GM20000 (cell line): ENCODE measurements at places on chromosomes 7 and 10.

- no peak for DNase-seq
Measured at GRCh38 chr7:91690541-91691070, 189.9 kb downstream of the MTERF1 start.

GRCh38 chr10:76115131-76115470 lies 683.7 kb downstream of the LRMDA start:
- no peak for DNase-seq

- no peak for DNase-seq
Measured at GRCh38 chr7:47218378-47219176, 363.3 kb downstream of the TNS3 start.

- no peak for DNase-seq
Measured at GRCh38 chr7:79782256-79782655, 328.8 kb upstream of the MAGI2 start.

- DNase-seq, result no peak
Measured at GRCh38 chr7:158396301-158396905, 191.2 kb downstream of the PTPRN2 start.

- DNase-seq, result no peak
Measured at GRCh38 chr10:20114179-20114578, 297.9 kb downstream of the PLXDC2 start.

- peak; percentile 36 for DNase-seq
Measured at GRCh38 chr7:50119815-50120637, 27.0 kb upstream of the ZPBP start.

DNA sequence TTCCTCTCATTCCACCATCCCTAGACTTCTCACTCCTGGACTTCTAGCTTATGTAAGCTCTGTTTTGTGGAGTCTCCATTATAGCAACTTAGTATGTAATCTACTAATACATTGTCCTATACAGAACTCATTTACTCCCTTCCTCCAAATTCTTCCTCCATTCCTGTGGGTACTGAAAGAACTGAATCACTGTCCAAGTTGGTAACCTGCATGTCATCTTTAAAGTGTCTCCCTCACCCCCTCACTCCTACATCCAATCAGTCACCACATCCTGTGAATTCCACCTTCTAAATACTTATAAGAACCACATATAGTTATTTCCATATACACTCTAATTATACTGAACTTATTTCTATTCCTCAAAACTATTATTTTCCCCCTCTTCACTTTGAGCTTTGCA lies 20.3 kb downstream of the AASS start:
- no peak for DNase-seq

DNA sequence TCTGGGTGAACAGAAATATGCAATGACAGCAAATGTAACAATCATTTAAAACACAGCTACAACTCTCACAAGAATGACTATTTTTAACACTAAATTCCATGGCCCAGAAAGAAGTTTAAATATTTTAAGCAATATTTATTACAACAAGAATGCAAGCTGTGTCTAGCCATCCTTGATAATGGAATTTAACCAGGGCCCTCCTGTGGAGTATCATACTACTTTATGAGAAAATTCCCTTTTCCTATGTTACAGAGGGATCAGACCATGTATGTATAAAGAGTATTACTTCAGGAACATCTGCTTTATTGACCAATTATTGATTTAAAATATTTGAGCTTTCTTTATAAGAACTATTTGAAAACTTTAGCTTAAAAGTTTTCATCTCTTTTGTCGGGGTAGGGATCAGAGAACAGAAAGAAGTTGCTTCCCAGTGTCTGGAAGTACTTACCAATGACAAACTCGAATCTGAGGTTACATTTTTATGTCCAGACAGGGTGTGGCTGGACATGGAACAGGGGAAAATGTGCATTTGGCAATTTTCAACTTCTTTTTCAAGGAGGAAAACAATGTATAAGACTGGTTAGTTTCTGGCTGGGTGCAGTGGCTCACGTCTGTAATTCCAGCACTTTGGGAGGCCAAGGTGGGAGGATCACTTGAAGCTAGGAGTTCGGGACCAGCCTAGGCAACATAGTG lies 48.3 kb upstream of the NRBF2 start:
- no peak for DNase-seq

DNA sequence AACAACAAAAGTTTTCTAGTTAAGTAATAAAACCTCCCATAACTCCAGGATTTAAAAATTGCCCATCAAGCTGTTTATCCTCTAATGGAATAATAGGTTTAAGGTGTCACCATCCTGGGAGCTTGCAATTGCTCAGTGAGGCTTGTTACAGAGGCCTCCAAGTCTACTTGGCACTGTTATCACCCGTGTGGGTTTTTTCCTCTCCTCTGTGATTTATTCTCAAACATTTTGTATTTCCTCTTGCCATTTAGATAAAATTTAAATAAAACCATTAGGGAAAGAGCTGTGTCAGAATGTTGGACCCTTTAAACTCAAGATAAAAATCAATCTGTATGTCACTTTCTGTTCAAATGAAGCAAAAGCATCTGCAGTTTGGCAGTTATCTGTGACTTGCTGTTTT lies 202.6 kb downstream of the GALNT17 start:
- DNase-seq, result no peak

DNA sequence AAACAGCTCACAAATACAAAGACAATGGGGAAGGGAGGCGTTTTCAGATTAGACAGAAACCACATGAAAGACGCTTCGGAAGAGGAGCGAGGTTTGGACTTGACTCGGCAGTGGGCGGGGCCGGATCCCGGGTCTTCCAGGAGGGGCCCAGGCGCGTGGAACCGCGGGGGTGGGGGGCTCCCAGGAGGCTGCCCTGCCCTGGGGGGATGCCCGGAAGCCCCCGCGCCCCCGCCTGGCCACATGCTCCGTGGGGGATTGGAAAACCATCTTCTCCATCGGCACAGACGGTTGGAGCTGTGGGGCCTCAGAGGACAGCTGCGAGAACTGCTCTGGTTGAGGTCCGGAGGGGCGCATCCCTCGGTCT lies 186.0 kb upstream of the SHH start:
- DNase-seq, result no peak

DNA sequence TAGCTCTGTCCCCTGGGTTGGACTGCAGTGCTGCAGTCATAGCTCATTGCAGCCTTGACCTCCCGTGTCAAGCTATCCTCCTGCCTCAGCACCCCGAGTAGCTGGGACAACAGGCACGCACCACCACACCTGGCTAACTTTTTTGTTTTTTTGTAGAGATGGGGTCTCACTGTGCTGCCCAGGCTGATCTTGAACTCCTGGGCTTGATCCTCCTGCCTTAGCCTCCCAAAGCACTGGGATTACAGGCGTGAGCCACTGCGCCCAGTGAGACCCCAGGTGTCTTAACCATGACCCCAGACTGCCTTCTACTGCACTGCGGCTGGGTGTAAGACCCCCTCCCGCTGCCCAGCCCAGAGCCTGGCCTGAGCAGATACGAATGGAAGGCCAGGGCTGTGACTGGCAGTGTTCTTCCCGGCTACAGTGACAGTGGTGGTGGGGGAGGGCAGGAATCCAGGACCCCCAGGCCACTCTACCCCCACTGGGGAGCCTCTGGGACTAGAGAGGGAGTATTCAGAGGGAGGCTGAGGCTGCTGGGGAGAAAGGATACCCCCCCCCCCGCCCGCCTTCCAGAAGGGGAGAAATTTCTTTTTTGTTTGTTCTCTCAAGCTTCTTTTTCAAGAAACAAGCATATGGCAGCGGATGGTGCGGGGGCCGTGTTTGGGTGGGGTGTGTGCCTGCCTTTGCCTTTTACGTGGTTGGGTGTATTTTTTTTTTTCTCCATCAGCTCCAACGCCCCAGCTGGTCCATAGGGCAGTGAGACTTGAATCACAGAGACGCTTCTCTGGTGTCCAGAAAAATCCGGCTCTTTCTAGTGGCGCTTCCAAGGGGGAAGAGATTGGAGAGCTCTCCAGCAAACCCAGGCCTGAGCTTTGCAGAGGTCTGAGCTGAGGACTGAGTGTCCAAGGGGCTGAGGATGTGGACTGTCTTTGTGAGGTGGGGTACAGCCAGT lies 36.6 kb downstream of the GTF2IRD1 start:
- DNase-seq, result no peak

- no peak for DNase-seq
Measured at GRCh38 chr10:129471447-129472175, 4.6 kb downstream of the MGMT start.

DNA sequence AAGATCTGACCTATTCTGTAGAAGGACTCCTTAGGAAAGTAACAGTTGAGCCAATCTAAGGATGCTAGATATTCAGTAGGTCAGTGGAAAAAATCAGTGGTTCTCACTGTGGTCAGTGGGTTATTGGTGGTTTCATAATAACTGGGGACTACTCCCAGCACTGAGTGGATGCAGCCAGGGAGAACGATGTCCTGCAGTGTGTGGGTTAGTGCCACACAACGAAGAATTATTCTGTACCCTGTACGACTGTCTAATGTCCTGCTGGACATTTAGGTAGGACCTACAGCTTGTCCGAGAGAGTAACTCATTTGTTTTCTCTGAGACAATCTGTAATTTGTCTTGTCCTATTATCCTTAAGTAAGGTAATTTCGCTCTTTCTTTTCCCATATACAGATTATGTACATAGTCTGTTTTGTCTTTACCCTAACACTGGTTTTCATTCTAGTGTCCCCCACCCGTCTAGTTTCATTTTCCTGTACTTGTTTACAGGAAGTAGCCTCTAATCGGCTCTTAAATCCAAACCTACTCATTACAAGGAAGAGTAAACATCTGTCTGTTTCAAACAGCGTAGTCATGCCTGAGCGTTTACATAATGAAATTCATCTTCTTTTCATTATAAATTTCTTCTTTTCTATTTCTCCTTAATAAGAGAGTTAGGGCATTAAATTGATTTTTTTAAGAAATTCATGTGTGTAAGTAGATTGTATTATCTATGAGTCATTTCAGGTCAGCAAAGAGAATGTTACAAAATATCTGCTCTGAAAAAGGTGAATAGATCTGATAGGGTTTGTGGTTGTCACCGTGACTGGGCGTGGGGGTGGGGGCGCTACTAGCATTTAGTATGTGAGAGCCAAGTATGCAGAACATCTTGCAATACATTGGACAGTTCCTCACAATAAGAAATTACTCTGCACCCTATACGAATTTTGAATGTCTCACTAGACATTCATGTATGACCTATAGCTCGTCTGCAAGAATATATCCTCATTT lies 8.3 kb upstream of the ZC3HAV1L start:
- DNase-seq, result no peak

DNA sequence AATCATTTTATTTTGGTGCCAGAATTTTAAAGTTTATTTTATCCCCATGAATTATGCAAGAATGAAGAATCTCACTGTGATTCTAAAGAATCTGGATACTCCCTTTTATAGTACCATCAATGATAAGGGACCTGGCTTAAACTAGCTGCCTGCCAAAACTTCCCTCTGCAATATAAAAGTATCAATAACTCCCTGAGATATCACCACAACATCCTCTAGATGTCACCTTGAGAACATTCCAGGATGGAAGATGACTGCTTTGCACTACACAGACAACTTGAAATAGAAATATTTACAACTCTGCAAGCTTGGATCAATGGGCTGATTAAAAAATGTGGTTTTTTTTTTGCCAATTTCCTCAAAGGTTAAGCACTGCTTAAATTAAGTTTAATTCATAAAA lies 142.1 kb downstream of the SLC25A13 start:
- no peak for DNase-seq

GRCh38 chr10:4767033-4767814 lies 58.8 kb upstream of the AKR1E2 start:
- no peak for DNase-seq

- no peak for DNase-seq
Measured at GRCh38 chr10:97336446-97336845, 1.9 kb upstream of the FRAT2 start.

DNA sequence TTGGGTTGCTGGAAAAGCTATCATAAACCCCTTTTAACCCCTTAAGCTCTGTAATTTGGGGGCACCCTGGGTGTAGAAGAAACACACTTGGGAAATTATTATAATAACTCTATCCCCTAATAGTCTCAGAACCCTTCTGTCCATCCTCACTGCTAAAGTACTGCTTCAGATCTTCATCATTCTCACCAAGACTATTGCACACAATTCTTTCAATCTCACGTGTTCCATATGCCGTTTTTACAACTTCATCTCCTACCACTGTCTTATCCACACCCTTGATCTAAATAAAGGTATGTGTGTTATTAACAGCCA lies 15.8 kb downstream of the ANKRD22 start:
- DNase-seq, result no peak

GRCh38 chr7:36459236-36459960 lies 69.7 kb downstream of the ANLN start:
- no peak for DNase-seq

- DNase-seq, result no peak
Measured at GRCh38 chr7:121202125-121202524, 126.7 kb upstream of the WNT16 start.

GRCh38 chr10:73655990-73656298 lies at the start of gene SYNPO2L:
TSS of gene SYNPO2L (minus strand) at chr10:73656029. CDS start at chr10:73655922, 107 bp downstream.
- no peak for DNase-seq

DNA sequence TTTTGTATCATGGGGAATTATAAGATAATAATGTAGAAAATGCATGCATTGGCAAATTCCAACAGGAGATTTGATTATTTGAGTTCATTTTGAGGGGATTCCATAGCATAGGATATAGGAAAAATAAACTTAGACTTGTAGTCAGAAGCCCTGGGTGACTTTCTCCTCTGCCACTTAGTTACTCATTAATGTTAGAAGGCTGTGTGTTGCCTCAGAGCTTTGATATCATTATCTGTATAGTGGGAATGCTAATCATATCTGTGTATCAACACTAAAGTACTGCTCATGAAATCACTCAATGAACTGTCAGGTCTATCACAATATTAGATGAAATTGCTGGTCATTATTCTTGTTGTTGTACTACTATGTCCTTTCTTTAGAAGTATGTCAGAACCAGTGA lies 23.0 kb upstream of the TEX47 start:
- no peak for DNase-seq

- no peak for DNase-seq
Measured at GRCh38 chr10:15280462-15280861, 90.6 kb downstream of the FAM171A1 start.

DNA sequence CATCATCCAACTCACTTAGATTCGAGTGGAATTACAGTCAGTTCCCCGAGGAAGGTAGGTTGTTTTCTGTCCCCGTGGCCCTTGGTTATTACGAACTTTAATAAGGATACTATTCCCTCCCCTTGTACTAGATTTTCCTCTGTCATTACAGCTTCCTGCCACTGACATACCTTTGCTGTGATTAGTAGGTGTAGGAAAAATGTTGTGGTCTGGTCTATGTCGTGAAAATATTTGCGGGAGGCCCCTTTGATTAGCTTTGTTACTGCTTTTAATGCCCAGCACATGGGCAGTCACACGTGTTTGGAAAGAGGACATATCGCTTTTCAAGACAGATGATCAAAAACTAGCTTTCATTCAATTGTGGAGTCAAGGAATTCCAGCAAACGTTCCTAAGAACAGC lies 92.2 kb downstream of the GATA3 start:
- no peak for DNase-seq

- DNase-seq, result no peak
Measured at GRCh38 chr10:5460468-5461202, 38.7 kb downstream of the CALML5 start.

GRCh38 chr7:121941830-121942229 lies 68.9 kb downstream of the PTPRZ1 start:
- DNase-seq, result no peak

GRCh38 chr7:22561321-22561811 lies 61.4 kb upstream of the STEAP1B start:
- DNase-seq, result no peak
